Left ventricle myocardium superior (tissue), 1 donor: ENCODE measurements at places on chromosomes 4 and X.

GRCh38 chrX:150569155-150569477 is 695 bp downstream of the MTM1 start:
- DNase-seq: peak; percentile 54

DNA sequence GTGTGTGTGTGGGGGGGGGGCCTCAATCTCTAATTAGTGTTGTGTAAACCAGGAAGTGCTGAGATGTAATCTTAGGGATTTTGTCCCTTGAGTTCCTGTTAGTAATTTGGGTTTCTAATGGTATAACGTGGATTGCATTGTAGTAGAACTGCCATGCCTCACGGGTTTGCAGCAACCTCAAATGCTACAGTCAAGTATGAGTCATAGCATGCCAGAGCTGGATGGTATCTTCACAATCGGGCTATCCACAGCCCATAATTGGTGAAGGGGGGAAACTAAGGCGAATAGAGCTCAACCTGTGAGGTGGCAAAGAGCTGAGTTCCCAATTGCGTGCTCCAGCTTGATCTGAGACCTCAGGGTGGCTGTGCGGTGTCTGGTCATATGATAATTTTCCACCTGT is 2.2 kb upstream of the FMR1NB start:
- DNase-seq: no peak

DNA sequence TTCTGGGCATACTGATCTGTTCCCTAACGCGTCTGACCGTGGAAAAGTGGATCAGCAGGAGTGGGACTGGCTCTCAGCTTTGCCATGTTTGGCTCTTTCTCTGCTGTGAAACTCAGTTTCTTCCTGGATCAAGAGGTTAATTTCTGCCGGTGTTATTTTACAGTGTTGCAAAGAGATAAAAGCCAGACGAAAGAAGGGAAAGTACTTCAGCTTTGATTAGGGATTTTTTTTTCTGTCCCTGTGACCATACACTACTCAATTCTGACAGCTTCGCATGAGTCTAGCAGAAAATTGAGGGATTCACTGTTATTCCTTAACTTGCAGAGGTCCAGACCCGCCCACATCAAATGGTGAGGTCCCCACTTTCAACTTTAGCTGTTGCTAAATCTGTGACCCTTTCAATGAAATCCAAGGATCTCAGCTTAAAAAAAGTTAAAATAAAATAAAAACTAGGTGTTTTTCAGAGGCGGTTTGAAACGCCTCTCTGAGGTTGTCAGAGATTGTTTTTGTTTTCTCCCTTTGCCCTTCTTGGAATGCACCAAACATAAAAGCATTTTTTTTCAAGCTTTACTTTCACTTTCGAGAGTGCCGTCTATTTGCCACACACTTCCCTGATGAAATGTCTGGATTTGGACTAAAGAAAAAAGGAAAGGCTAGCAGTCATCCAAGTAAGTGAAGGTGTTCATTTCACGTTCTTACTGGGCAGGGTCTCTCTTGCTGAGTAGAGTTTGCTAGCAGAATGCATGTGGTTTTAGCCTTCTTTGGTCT is at the start of gene TLR3:
Gene TLR3, plus strand, starts transcription at position 576 of the 768 bp plus-strand sequence. CDS start 7,464 bp downstream, outside the sequence.
- DNase-seq: no peak

- DNase-seq: no peak
These were observed 1330.6 kb upstream of the ADGRL3 start for GRCh38 chr4:59869559-59869958.

GRCh38 chrX:39877905-39878304 is 219.9 kb downstream of the BCOR start:
- no peak for DNase-seq

GRCh38 chr4:102324730-102325129 is 20.6 kb downstream of the SLC39A8 start:
- no peak for DNase-seq

GRCh38 chrX:65871671-65872311 is 168.1 kb downstream of the VSIG4 start:
- no peak for DNase-seq

GRCh38 chr4:8148159-8148558 is 10.5 kb downstream of the ABLIM2 start:
- DNase-seq: no peak

GRCh38 chr4:143383005-143383574 is 46.4 kb downstream of the GAB1 start:
- DNase-seq: no peak

DNA sequence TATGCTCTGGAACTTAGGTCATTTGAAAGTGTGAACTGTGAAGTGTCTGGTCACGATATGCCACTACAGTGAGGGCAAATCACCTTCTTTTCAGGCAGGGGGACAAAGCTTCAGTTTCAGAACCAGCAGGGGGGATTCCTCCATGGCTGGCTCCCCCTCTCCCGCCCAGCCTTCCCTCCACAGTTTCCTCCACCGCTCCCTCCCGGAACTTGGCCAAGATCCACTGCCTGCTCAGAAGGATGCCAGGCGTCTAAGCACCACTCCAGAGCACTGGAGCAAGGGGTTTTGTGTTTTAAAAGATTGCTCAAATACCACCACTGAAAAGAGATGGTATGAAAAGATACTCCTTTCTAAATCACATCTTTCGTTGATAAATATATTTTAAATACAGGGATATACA is 126.9 kb downstream of the ELOVL6 start:
- DNase-seq: peak; percentile 40

- DNase-seq: no peak
These were observed 80.0 kb upstream of the MAB21L2 start for GRCh38 chr4:150501983-150502382.

- DNase-seq: no peak
These were observed 16.3 kb downstream of the MAN2B2 start for GRCh38 chr4:6591313-6591712.

DNA sequence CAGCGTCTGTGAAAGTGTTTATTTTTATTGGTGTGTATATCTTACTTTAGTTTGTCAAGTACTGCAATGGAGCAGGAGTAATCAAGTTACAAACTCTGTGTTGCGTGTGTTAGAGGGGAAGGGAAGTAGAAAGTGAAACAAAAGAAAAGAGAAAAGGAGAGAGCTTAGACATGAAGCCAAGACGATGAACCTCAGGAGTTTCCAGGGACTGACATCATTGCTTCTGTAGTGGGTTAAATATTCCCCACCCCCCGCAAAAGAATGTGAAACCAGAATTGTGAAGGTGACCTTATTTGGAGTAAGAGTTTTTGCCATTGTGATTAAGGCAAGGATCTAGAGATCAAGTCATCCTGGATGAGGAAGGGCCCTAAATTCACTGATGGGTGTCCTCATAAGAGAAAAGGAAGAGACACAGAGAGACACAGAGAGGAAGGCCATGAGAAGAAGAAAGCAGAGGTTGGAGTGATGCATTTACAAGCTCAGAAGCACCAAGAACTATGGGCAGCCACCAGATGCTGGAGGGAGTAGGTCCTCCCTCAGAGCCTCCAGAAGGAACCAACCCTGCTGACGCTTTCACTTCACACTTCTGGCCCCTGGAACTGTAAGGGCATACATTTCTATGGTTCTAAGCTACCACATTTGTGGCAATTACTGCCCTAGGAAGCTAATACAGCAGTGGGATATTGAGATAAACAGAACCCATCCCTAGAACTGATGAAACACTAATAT is 173.6 kb upstream of the SFRP2 start:
- DNase-seq: no peak

DNA sequence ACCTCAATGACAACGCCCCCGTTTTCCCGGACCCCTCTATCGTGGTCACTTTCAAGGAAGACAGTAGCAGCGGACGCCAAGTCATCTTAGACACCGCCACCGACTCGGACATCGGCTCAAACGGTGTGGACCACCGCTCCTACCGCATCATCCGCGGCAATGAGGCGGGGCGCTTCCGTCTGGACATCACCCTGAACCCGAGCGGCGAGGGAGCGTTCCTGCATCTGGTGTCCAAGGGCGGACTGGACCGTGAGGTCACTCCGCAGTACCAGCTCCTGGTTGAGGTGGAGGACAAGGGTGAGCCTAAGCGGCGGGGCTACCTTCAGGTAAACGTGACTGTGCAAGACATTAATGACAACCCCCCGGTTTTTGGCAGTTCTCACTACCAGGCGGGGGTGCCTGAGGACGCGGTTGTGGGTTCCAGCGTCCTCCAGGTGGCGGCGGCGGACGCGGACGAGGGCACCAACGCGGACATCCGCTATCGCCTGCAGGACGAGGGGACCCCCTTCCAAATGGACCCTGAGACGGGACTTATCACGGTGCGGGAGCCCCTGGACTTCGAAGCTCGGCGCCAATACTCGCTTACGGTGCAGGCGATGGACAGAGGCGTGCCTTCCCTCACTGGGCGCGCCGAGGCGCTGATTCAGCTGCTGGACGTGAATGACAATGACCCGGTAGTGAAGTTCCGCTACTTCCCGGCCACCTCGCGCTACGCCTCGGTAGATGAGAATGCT is 2.2 kb downstream of the FAT4 start:
- DNase-seq: peak; percentile 56

DNA sequence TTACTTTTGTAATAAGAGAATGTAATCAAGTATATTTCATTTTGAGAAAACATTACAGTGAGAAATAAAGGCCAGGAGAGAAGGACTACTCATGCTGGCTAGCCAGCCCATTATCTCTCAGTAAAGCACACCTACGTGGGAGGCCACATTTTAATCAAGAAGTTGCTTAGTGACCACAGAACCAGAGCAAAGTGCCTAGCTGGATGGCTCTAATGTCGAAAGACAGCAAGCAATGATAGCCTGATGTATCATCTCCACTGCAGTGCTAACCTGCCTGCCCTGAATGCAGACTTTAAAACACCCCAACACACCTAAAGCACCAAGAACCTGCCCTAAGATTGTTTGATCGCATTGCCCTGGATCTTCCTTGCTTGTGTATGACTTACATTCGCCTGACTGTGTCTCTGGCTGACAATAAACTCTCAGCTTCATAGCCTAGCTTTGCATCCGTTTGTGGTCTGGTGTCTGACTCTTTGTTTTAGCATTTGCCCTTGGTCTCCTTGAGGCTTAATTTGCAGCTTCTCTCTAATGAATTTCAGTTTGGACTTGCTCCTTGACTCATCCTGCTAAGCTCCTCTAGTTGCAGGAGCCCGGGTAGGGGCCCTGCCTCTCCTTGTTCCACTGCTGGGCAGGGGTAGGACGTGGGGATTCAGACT is 31.4 kb upstream of the SOWAHD start:
- DNase-seq: no peak

DNA sequence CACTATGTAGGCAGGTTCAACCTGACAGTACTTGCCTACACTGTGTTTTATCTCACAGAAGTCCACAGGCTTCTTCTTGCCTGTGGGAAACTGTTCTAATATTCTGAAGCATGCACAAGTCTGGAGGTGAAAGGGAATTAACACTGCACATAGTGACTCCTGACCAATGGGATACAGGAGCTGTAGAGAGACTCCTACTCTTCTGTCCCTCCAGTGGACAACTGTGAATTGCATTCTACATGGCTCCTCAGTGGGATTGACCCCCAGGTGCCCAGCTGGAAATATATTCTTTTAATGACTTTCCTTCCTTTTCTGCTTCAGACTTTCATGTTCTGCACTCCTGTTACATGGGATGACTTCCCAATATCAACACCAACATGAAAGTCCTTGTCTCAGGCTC is 8.2 kb upstream of the YIPF6 start:
- no peak for DNase-seq

DNA sequence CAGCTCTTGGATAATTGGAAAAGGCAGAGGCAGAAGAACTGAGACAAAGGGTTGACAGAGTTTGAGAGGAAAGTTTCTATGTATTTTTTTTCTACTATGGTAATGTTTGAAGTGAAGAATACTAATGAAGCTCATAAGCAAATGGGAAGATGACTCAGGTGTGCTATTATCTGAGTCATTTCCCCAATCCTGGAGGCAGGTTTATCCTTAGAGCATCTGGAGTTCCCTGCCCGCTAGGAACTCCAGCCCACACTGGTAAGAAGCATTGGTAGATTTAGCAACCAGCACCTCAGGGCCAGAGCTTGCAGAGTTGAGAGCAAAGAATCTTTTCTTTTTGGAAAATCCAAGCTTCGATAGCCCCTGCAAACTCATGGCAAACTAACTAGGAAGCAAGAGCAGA is 55.2 kb downstream of the DOCK11 start:
- DNase-seq: no peak

DNA sequence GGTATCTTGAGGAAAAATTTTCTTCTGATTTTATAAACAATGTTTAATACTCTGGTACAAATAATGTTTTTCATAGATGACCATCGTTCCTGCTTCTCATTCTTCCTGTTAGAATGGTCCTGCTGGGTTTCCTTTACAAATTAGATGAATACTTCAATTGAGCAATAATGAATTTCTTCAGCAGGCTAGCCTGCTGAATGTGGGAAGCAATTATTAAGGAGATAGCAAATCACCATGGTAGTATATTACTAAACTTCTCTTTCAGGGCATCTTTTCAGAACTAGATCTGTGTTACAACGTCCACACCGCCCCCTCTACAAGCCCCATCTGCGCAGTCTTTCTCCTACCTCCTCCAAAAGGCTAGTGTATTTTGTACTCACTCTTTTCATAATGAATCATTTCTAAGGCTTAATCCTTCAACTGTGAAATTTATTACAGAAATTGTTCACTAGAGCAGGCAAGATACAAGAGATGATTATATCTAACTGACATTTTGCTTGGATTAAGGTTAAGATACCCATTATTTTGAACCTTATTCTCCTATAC is 38.4 kb downstream of the GPRIN3 start:
- no peak for DNase-seq

DNA sequence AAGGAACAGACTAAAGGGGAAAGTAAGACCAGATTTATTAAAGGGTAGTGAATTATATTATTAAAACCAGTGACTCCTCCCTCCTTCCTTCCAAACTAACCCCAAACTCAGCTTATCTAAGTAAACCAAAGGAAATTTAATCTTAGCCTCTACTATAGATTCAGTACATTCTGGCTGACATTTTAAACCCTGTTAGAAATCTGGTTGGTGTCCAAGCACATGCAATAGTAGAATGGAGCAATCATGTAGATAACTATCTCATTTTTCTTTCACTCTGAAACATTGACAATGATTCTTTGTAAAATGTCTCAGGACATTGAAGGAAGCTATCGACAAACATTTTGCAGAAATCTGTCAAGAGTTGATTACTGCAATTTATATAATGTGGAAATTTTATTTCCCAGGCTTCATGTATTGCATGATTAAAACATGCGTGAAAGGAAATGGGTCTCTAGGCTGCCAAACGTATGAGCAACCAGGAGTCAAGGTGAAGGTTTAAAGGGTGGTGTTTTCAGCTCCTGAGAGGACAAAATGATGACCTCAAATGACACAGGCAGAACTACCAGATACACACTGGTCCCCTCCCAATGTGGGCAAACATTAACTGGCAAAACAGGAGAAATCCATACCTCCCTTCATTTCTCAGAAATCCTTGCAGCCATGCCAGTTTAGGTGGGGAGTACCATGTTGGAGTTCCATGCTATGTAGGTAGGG is 58.2 kb upstream of the RBM47 start:
- no peak for DNase-seq

DNA sequence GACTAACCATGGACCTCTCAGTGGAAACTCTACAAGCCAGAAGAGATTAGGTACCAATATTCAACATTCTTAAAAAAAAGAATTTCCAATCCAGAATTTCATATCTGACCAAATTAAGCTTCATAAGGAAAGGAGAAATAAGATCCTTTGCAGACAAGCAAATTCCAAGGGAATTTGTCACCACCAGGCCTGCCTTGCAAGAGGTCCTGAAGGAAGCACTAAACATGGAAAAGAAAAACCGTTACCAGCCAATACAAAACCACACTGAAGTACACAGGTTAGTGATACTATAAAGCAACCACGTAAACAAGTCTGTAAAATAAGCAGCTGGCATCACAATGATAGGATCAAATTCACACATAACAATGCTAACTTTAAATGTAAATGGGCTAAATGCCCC is 156.6 kb downstream of the FAM13A start:
- DNase-seq: no peak

- DNase-seq: no peak
These were observed 278.9 kb downstream of the INPP4B start for GRCh38 chr4:142567199-142567598.
